Activated CD4-positive, alpha-beta T cell treated with anti-CD3 and anti-CD28 coated beads, Interleukin-2, amount 50 U/mL, for 24 hours (primary cell): ENCODE measurements at places on chromosomes 12 and 14.
A peak's percentile ranks its signal among the peaks of the same experiment; 100 is the strongest.

DNA sequence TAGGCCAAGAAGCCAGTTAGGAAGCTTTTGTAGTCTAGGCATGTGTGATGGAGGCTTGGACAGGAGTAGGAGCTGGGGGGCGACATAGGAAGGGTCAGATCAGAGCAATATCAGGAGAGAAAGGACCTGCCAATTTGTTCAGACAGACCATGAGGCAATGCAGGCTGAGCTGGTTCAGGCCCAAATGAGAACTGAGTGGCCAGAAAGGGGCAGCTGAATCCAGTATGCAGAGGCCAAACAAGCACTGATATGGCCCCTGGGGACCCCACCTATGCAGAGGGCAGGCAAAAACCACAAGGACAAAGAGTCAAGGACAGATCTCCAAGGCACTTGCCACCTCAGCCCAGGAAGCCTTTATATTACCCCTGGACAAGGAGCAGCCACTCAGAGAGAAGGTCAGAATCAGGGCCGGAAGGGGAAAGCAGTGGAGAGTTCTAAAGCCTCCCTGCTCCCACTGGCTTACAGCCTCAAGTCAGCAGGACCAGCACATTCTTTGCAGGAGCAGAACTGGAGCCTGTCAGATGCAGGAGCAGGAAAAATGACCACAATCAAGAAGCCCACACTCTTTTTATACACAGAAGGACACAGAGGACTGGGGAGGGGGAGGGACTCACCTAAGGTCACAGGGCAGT lies 37.2 kb downstream of the CLMN start:
- no peak for DNase-seq

DNA sequence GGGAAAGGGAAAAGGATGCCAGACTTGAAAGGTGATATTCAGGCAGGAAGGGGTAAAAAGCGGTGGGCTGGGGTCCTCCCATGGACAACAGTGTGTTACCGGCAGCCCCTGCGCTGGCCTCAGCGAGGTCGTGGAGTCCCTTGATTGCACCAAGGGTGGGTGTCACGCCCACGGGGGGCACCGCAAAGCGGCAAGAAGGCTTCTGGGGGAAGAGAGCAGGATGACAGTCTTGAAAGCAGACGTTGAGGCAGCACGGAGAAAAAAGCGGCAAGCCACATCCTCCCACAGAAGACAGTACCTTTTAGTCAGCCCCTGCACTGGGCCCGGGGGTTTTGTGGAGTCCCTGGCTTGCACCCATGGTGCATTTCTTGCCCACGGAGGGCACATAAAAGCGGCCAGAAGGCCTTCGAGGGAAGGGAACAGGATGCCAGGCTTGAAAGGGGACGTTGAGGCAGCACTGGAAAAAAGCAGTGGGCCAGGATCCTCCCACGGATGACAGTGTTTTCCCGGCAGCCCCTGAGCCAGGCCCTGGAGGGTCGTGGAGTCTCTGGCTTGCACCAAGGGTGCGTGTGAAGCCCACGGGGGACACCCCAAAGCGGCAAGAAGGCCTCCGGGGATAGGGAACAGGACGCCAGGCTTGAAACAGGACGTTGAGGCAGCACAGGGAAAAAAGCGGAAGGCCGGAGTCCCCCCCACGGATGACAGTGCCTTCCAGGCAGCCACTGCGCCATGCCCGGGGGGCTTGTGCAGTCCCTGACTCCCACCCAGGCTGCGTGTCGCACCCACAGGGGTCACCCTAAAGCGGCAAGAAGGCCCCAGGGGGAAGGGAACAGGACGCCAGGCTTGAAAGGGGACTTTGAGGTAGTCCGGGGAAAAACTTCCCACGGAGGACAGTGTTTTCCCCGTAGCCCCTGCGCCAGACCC lies 162.2 kb upstream of the ALG10B start:
- DNase-seq = no peak

GRCh38 chr12:3630621-3631271 lies 122.2 kb downstream of the CRACR2A start:
- DNase-seq = no peak

GRCh38 chr12:27233814-27234213 lies 10.3 kb upstream of the STK38L start:
- no peak for DNase-seq

DNA sequence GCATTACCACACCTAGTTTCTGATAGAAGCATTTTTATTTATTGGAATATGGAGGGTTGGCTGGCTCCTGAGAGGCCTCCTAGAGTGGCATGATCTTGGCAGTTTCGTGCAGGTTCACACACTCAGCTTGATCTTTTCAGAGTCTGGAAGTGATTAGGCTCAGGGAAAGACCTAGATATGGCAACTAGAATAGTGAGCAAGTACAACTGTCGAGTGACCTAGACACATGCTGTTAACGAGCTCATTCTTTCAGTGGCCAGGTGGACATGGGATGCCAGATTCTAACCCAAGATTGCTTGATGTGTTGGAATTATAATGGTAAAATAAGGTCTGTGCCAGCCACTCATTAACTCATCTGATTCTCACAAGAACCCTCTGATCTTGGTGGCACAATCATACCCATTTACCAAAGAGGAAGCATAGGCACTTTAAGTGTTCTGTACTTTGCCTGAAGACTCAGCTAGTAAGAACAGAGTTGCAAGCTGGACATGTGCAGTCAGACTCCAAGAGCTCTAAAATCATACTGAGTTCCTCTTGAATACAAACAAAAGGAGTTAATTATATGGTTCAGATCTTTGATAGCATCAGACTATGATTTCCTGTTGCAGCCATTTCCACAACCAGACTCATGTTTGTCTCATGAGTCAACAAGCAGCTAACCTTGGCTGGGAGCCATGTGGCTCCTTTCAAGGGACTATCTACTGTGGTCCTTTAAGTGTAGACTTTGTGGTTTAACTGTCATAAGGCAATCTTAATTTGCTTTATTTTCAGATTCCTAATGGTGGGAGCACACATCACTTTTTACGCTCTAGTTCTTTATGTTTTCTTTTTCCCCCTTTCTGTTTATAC lies 144.2 kb downstream of the PLEKHA5 start:
- DNase-seq = no peak

DNA sequence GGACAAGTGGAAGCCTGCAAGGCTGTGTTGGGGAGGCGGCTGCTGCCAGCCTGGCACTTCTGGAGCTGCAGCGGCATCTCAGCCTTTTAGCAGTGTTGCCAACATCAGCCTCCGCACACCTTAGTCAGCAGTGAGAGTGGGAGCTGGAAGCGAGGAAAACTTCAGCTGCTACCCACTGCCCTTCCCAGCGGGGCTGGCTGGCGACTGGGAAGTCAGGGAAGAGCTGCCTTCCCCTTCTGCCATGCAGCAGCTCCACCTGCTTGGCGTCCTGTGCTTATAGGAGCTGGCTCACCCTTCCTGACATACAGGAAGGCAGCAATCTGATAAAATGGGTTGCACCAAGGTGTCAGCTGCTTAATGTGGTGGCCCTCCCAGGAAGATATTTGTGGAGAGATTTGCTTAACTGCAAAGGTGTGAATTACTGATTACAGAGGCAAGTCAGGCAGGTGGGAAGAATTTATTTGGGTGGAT lies 15.4 kb upstream of the PLEKHG3 start:
- DNase-seq = no peak

DNA sequence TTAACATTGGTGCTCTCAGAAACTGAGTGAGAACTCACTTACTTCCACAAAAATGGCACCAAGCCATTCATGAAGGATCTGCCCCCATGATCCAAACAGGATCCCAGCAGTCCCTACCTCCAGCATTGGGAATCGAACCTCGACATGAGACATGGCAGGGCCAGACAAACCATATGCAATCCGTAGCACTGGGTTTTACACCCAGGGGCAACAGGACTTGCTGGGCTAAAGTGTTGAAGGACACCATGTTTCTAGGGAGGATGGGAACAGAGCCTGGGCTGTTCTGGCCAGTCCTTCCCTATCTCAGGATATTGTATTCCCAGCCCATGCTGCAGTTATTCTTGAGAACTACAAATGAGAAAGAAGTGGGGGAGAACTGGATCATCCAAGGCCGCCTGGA lies 36.6 kb downstream of the SERPINA3 start:
- no peak for DNase-seq

- no peak for DNase-seq
These were observed 4.6 kb upstream of the CEP128 start for GRCh38 chr14:80946187-80946586.

- DNase-seq = no peak
These were observed 43.5 kb upstream of the KCNA5 start for GRCh38 chr12:5000204-5000603.

GRCh38 chr12:53746592-53747092 lies 5.1 kb downstream of the CISTR start:
- peak; percentile 83 for DNase-seq

DNA sequence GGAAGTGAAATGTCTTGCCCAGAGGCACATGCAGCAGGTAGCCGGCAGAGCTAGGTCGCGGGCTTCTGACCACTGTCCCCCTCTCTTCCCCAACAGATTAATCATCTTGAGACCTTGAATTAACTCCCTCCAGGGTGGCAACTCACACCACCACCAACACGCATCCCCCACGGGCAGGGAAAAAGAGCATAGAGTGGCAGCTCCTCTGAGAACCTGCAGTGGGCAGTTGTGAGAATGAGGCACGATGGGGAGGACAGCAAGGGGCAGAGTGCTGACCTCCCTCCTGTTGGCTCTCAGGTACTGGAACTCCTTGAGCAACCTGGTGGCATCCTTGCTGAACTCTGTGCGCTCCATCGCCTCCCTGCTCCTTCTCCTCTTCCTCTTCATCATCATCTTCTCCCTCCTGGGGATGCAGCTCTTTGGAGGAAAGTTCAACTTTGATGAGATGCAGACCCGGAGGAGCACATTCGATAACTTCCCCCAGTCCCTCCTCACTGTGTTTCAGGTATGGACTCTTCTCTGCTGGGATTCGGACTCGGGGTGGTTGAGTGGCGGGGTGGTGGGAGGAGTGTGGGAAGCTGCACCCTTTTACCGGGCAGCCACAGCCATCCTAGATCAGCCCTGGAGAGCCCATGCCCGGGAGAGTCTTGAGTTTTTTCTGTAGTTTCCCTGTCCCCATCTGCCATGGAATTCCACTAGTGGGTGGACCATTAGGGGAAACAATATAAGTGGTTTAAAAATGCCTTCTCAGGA lies 213.3 kb upstream of the FKBP4 start:
- no peak for DNase-seq

- no peak for DNase-seq
These were observed 7.4 kb upstream of the ALDH1L2 start for GRCh38 chr12:105091476-105092206.

DNA sequence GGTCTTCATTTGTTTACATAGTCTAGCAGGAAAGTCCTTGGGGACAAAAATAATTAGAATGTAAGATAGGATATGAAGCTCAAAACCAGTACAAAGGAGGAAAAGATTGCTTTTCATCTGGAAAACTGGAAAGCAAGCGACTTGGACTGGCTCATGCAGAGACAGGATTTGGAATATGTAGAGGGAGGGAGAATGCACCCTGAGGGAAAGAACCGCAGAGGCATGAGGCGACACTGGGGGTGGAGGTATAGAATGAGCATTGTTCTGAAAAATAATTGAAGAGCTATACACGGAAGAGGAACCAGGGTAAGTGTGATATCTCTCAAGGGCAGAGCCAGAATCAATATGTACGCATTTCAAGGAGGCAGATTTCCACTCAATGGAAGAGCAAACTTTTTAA lies 85.5 kb downstream of the PLEKHG3 start:
- DNase-seq = no peak

- DNase-seq = no peak
These were observed at the start of gene IL31 for GRCh38 chr12:122174155-122174845. TSS of gene IL31 (minus strand) at chr12:122174221. CDS start at chr12:122174172, 49 bp downstream.

GRCh38 chr12:2288471-2288870 lies 235.7 kb downstream of the CACNA1C start:
- DNase-seq = no peak
